ENCODE measurements at places on chromosomes 3 and 15.

DNA sequence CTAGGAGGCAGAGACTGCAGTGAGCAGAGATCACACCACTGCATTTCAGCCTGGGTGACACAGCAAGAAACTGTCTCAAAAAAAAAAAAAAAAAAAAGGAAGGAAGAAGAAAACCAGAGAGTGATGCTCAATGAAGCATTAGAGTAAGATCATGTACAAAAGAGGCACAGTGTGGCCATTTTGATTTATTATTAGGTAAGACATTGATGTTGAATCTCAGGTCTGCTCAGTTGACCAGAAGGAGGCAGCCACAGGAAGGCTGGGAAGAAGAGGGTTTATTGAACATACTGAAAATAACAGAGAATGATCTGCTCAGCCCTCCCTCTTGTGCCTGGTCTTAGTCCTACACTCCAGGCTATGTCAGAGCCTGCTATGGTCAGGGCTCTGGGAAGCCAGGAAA is 15.6 kb downstream of the LRRK1 start:
- DNase-seq = no peak

DNA sequence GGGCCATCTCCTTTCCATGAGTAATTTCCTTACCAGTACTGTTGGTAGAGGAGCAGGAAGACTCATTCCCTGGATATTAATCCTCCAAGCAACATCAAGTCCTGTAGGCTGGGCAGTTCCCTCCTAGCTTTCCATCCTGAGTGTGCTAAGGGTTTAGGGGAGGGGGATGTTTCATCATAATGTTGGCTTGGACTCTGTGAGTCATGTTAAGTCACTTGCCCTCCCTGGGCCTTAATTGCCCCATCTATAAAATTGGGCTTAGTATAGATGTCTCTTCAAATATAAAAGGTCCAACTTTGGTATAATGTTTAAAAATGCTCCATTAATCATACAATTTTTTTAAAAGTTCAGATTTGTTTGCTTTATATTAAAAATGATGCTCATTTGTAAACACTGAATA is 52.7 kb downstream of the TLE3 start:
- no peak for DNase-seq

- no peak for DNase-seq
Measured at GRCh38 chr15:57152666-57153539, 223.4 kb upstream of the CGNL1 start.

DNA sequence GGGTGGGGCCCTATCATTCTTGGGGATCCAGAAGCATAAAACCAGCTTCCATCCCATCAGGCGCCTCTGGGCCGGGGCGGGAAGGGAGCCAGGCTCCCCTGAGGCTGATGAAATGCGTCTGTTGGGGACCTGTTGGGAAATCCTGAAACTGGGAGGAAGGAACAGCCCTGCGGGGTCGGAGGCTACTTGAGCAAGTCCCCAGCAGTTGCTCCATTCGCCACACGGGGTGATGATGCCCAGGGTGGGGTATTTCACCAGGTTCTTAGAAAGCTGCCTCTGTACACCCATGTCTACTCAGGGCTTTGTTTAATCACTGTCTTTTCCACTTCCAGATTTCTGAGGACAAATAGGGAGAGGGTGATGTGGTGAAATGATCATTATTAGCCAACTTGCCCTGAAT is 25.4 kb upstream of the TSEN2 start:
- DNase-seq = no peak

GRCh38 chr15:42037656-42038055 is 16.8 kb upstream of the PLA2G4E start:
- DNase-seq = no peak

Measured in T-helper 1 cell (primary cell).